ENCODE measurements at places on chromosomes 13 and 19.
A peak's percentile ranks its signal among the peaks of the same experiment; 100 is the strongest.

GRCh38 chr19:16070366-16070990 is 5.8 kb upstream of the TPM4 start:
- DNase-seq: no peak

GRCh38 chr13:35378939-35379338 is 97.5 kb downstream of the MAB21L1 start:
- no peak for DNase-seq

DNA sequence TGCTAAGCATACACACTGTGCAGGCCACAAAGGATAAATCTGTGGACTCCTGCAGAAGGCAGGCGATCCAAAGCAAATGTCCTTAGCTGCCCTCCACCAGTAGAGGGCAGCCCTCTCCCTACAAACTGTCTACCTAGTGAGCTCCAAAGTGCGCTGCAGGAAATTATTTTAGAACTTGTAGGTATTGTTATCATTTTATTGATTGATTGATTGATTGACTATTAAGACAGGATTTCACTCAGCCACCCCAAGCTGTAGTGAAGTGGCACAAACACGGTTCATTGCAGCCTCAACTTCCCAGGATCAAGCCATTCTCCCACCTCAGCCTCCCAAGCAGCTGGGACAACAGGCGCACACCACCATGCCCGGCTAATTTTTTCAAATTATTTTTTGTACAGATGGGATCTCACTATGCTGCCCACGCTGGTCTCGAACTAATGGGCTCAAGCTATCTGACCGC is 37.3 kb downstream of the RNF6 start:
- peak; percentile 88 for DNase-seq

- no peak for DNase-seq
Observed at GRCh38 chr19:17320435-17320834, 11.1 kb downstream of the DDA1 start.

DNA sequence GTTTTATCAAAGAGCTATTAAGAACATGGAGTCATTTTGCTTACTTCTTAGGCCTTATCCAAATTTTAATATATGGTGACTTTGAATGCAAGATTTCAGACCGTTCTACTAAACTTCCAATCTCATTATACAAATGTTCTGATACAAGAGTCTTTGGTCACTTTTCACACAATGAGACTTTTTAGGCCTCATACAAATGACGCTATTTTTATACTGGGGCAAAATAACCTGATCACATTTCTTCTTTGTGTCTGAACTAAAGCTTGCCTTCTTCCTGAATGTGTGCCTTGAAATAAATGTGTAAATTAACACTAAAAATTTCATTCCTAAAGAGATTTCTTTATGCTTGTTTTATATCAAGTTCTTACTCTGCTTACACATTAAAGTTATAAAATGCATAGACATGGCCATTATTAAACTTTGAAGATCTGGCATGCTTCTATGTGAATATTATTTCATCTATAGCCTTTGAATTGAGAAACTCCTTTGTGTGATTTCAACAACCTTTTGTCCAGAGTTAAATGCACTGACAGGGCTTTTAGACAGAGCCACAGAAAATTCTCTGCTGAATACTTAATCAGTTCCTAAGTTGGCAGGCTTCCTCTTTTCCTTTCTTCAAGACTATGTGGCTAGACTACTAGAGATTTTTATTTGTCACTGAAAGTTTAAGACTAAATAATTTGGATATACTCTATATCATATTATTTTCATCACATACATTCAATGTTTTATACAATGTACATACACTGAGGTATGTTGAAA is 86.1 kb downstream of the EDNRB start:
- DNase-seq: peak; percentile 71

DNA sequence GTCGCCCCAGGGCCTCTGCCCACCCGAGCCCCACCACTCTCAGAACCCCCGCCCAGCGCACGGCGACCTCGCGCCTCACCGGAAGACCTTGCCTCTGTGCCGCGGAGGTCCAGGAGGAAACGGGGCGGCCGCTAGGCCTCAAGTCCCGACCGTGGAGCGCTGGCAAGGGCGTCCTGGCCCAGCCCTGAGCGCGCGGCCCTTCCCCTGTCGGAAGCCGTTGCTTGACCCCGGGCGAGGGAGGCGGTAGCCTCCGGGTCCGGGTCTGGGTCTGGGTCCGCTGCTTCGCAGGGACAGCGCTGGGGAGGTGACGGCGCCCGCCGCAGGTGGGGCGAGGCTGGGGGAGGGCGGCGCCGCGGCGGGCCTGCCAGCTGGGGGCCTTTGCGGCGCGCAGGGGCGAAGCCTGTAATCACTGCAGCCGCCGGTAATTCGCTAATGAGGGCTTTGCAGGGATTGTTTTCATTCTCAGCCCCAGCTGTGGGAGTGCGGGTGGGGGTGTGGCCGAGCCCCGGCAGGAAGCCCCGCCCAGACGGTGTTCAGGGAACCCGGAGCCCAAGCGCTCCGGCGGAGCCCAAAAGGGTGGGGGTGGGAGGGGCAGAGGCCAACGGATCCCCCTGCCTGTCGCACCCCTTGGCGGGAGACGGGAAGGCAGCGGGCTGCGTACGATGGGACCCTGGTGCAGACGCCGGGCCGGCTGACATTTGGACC is 8.6 kb downstream of the C19orf25 start:
- no peak for DNase-seq

DNA sequence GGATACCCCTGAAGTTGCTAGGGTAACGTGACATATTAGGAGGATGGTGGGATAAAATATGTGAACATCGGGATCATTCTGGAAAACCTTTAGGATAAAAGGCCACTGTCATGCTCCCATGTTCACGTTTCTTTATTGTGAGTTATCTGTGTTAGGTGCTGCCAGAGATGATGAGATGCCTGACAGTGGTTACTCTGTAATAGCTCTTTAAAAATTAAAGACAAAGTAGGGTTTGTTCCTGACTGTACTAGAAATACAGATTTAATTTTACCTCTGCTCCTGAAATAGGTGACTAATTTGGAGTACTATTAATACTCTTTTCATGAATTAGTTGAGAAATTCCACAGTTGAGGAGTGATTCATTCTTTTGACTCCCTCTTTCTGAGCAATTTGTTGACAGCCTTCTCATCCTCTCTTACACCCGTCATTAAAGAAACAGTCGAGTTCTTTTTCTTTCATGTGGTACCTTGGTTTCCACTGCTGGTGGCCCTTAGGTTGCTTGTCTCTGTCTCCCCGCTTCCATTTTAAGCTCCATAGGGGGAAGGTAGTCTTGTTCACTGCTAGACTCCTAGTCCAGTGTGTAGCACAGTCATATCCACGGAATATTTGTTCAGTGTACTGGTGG is 28.4 kb downstream of the SAE1 start:
- DNase-seq: no peak

GRCh38 chr13:22596171-22596863 is 584.5 kb upstream of the SGCG start:
- DNase-seq: no peak

DNA sequence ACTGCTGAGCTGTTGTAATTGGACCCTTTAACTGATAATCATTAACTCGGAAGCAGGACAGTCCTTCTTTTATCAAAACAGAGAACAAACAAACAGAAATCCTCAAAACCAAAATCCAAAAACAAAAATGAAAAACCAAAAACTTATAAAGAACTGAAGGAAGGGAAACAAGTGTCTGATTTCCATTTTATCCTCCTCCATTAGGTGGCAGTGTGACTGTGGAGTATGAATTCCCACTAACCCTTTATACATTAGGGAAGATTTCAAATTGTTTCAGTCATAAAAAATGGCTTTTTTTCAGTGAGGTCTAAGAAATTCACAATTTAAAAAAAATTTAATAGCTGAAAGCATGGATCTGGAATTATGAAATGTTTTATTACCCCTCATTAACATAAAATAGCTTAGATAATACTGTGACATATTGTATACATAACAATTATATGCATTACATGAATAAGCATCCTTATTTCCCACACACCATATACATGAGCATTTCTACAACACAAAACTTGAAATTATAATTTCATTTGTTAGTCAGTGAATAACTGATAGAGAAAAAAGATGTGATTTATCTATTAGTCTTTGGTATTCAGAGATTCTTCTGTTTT is 1074.3 kb upstream of the PCDH9 start:
- peak; percentile 30 for DNase-seq

DNA sequence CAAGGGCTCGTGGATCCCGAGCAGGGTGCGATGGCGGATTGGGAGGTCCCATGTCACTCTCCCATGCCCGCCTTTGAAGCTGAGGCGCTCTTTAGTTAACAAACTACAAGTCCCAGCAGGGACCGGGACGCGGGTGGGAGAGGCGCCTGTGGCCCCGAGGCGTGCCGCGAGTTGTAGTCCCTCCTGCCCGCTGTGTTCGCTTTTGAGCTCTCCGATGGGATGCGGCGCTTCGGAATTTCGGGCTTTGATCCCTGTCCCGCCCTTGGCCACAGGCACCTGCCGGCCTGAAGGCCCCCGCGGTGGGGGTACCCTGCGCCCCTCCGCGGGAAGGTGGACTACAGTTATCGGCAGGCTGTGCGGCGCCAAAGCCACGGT is 11.0 kb downstream of the CYTH2 start:
- DNase-seq: peak; percentile 80

DNA sequence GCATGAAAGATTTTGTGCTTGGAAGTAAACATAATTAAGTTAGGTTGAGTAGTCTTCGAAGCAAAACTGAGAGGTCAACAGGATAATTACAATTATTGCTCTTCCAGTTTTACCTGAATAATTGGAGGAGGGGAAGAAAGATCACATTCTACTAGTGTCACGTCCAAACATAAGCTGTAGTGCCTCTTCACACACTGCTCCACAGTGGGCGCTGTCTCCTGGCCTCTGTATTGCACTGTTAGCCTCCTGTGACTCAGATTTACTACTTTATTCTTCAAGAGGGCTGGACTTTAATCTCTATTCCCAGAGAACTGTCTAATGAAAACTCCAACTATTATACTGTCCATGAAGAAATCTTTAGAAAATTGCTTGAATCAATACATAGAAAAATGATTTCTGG is 62.9 kb downstream of the TRPC4 start:
- no peak for DNase-seq

GRCh38 chr13:99548448-99548847 is 47.2 kb downstream of the TM9SF2 start:
- DNase-seq: peak; percentile 54

DNA sequence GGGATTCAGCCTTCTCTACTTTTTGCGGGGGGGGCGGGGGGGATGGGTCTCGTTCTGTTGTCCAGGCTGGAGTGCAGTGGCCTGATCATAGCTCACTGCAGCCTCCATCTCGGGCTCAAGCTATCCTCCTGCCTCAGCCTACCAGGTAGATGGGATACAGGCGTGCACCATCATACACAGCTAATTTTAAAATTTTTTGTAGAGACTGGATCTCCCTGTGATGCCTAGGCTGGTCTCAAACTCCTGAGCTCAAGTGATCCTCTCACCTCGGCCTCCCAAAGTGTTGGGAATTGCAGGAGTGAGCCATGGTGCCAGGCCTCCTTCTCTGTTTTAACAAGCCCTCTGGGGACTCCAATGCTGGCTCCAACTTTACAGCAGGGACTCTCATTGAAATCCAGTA is 569 bp upstream of the ZNF792 start:
- no peak for DNase-seq

DNA sequence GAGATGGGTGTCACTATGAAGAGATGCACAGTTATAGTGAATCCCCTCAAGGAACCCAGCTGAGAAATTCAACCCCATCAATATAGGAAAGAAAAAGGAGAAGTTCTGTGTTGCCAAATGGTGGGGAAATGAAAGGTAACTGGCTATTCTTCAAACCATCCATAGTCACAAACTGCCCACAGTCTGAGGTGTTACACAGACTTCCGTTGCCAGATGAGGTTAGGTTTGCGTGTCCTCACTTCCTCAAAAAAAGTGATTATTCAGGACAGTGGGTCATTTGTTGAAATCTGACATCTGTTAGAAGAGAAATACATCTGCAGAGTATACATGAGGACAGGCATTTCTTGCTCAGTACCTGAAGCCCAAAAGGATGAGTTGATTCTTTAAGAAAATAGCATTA is 9.0 kb downstream of the SIGLEC5 start:
- DNase-seq: no peak
